ENCODE measurements at places on chromosomes 13 and 19.

DNA sequence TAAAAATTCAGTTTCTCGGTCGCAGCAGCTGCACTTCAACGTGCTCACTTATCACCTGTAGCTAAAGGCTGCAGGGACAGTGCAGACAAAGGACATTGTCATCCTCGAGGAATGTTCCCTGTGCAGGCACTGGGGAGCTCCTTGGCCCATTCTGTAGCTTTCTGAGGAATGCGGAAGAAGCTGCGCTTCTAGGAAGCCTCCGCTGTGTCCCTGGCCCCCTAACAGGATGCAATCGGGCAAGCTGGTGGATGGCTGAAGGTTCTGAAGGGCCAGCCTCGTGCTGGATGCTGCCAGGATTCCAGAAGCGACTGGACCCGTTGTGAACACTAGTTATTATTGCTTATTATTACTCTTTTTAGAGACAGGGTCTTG is 8.1 kb downstream of the ANO8 start:
- H3K27ac ChIP-seq = no peak overlapping the region
- DNase-seq = no peak
- no peak overlapping the region for H3K4me3 ChIP-seq
- peaks cover 10% of the 10 kb centered on the region for H3K36me3 ChIP-seq

DNA sequence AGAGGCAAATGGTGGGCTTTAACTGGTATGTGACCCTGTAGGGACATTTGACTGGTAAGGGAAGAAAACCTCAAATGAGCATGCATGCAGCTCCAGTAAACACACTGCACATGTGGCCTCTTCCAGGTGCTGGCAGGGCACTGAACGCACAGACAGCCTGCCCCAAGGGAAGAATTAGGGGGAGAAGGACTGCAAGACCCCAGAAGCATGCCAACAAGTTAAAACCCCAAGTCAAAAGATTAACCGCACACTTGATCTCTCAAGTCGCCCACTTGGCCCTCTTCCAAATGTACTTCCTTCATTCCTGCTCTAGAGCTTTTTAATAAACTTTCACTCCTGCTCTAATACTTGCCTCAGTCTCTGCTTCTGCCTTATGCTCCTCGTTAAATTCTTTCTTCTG is 46.9 kb upstream of the SLITRK1 start:
- H3K27me3 ChIP-seq = no peaks in the 10 kb centered on the region
- no peaks in the 10 kb centered on the region for H3K4me1 ChIP-seq
- no peak overlapping the region for H3K4me3 ChIP-seq
- H3K36me3 ChIP-seq = no peaks in the 10 kb centered on the region
- H3K27ac ChIP-seq = no peak overlapping the region

GRCh38 chr13:29893438-29893837 is 43.0 kb upstream of the UBL3 start:
- H3K36me3 ChIP-seq = no peaks in the 10 kb centered on the region
- no peak overlapping the region for H3K27ac ChIP-seq
- peaks cover 3% of the 10 kb centered on the region for H3K27me3 ChIP-seq
- no peak overlapping the region for H3K4me3 ChIP-seq
- no peak for DNase-seq

DNA sequence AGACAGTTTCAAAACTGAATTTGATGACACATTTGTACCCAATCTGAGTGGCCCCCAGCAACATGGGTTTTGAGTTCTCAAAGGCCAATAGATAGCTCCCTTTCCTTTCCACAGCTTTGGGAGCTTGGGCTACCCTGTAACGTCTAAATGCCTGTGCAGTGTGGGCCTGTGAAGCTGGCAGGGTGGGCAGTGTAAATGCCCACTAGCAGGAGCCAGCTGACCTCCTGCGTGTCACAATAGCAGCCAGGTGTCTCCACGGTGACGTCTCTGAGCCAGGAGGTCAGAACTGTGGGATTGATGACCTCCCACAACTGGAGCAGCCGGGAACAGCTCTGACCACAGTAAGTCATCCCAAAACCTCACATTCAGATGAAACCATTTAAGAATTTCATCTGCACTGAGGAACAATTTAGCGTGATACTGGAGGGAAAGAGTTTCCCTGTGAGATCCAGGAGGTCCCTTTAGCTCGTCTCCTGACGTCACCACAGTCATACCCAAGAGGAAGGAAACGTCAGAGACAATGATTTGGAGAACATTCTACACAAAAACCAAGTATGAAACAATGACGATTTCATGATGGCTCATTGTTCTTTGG is at the start of gene IPO5:
TSS of gene IPO5 (plus strand) at position 300 of the 595 bp plus-strand sequence. CDS start 23,022 bp downstream, outside the sequence.
- no peaks in the 10 kb centered on the region for H3K4me1 ChIP-seq
- H3K27ac ChIP-seq = no peak within 1 kb of the TSS
- H3K36me3 ChIP-seq = no peaks in the 10 kb centered on the region
- DNase-seq = no peak

- H3K27ac ChIP-seq = peak overlapping the region; percentile 69
- DNase-seq = peak; percentile 77
- peaks cover 39% of the 10 kb centered on the region for H3K4me1 ChIP-seq
Observed at GRCh38 chr19:14556662-14557188, 15.1 kb downstream of the NDUFB7 start.

GRCh38 chr13:31052478-31052877 is 109.2 kb downstream of the HSPH1 start:
- peaks cover 6% of the 10 kb centered on the region for H3K4me1 ChIP-seq
- no peak overlapping the region for H3K27ac ChIP-seq
- no peak overlapping the region for H3K4me3 ChIP-seq
- peaks cover 15% of the 10 kb centered on the region for H3K27me3 ChIP-seq
- DNase-seq = no peak

- no peaks in the 10 kb centered on the region for H3K4me1 ChIP-seq
- DNase-seq = no peak
- H3K27ac ChIP-seq = no peak overlapping the region
- no peak overlapping the region for H3K4me3 ChIP-seq
Observed at GRCh38 chr19:648305-648704, 8.6 kb downstream of the FGF22 start.

DNA sequence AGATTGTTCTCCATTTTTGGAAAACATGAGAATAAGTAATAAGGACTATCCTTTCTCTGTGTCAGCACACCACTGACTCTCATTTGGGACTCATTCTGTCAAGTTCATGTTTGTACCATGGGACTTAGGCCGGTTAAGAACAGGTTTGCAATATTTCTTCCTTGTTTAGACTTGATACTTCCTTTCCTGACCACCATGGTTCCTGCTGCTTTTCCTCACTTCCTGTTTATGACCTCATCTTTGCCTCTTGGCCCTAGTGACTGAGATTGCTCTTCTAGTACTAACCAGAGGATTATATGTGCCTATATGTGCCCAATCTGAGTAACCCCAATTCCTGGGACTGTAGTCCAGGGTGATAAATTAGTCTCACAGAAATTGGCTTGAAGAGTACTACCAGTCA is 32.5 kb upstream of the NDFIP2 start:
- H3K36me3 ChIP-seq = peaks cover 6% of the 10 kb centered on the region
- H3K4me3 ChIP-seq = peak overlapping the region; percentile 0
- peaks cover 72% of the 10 kb centered on the region for H3K4me1 ChIP-seq
- H3K27me3 ChIP-seq = no peaks in the 10 kb centered on the region

Data from activated CD8-positive, alpha-beta T cell treated with anti-CD3 and anti-CD28 coated beads, Interleukin-2, amount 10 ng/mL, durations not matched to agents 7 days and 5 days (primary cell).